Stimulated activated CD8-positive, alpha-beta memory T cell treated with anti-CD3 and anti-CD28 coated beads, Interleukin-4, amount 100 ng/mL, for 48 hours (primary cell): ENCODE measurements at places on chromosomes 5 and 9.

GRCh38 chr5:154813736-154814135, 36.7 kb downstream of the FAXDC2 start:
- peak; percentile 39 for DNase-seq

- no peak for DNase-seq
Measured at GRCh38 chr5:89034588-89034987, 151.6 kb upstream of the MEF2C start.

GRCh38 chr9:135862809-135863208, 44.5 kb downstream of the CAMSAP1 start:
- DNase-seq, result no peak

DNA sequence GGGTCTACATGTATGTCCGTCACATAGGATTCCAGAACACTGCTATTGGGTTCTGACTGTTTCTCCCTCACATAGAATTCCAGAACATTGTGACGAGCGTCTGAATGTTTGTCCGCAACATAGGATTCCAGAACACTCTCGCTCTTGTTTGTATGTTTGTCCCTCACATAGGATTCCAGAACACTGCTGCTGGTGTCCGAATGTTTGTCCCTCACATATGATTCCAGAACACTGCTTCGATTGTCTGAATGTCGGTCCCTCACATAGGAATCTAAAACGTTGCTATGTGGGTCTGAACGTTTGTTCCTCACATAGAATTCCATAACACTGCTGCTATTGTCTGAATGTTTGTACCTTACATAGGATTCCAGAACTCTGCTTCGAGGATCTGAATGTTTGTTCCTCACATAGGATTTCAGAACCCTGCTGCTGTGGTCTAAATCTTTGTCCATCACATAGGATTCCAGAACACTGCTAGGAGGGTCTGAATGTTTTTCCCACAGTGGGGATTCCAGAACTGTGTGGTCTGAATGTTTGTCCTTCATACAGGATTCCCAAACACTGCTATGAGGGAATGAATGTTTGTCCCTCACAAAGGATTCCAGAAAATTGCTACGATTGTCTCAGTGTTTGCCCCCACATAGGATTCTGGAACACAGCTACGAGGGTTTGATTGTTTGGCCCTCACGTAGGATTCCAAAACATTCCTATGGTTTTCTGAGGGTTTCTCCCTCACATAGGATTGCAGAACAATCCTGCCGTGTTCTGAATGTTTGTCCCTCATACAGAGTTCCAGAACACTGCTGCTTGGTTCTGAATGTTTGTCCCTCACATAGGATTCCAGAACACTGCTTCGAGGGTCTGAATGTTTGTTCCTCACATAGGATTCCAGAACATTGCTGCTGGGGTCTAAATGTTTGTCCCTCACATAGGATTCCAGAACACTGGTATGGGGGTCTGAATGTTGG, 220.5 kb downstream of the FOXD4L6 start:
- DNase-seq, result no peak

GRCh38 chr9:130728721-130729120, 35.1 kb downstream of the EXOSC2 start:
- no peak for DNase-seq

GRCh38 chr5:92041206-92041605, 658.1 kb upstream of the ARRDC3 start:
- no peak for DNase-seq

- no peak for DNase-seq
Measured at GRCh38 chr5:43312076-43312661, 1.0 kb downstream of the HMGCS1 start.

GRCh38 chr5:92729088-92729487, 851.9 kb downstream of the NR2F1-AS1 start:
- DNase-seq, result no peak

DNA sequence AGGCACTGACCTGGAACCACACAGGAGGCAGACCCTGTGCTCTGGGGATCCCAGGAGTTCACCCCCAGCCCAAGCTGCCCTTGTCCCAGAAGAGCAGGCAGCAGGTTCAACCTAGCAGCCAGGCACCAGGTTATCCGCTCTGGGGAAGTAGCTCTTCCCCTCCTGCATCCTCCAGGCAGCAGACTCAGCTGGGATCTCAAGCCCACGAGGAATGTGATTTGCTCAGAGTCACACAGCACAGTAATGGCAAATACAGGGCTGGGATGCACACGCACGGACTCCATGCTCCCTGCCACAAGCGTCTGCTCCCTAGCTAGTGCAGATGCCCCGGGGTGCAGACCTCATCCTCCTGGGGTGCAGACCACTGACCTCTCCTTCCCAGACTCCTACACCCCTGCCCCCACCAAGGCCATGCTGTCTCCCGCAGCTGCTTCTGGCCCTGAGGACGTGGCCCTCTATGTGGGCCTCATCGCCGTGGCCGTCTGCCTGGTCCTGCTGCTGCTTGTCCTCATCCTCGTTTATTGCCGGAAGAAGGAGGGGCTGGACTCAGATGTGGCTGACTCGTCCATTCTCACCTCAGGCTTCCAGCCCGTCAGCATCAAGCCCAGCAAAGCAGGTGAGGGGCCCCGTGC, 25.5 kb downstream of the HK3 start:
- DNase-seq, result no peak

GRCh38 chr9:116980582-116981120, 293.5 kb downstream of the TRIM32 start:
- no peak for DNase-seq

- DNase-seq, result no peak
Measured at GRCh38 chr9:26870292-26870691, 22.3 kb downstream of the CAAP1 start.

DNA sequence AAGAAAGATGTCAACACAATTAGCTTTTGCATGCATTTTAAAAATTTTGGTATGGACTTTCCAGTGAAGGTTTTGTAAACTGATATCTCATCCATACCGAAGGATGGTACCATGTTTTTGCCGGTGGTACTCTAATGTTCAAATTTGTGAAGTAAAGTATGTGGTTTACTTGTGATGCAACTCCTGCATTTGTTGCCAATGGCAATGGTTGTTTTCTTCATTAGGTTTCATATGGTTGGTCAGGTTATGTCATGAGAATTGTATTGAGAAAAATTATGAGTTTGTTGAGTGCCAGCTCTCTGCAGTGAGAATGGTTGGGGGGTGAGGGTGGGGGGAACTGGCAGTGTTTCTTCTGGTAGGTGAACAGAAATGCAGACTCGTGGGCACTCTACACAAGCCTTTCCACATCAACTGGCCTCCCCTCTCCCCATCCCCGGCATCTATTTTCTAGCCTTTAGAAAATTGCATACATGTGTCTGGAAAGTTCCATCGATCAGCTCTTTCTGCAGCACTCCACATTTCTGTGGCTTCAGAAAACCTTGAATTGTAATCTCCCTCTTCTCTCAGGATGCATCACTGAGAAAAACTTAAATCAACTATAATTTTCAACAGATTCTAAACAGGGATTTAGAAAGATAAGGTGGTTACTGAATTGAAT, 107.7 kb downstream of the PDE4D start:
- DNase-seq, result no peak

DNA sequence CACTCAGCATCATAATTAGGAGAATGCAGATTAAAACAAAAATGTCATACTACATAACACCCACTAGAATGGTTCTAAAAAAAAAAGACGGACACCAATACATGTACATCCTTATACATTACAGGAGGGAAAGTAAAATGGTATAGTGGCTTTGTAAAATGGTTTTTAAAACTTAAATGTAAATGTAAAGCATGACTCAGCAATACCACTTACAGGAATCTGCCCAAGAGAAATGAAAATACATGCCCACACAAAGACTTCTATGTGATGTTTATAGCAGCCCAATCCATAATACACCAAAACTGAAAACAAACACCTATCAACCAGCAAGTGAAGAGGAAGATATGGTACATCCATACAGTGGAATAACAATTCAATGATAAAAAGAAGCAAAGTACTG, 939.1 kb upstream of the ACO1 start:
- no peak for DNase-seq

GRCh38 chr5:121962958-121963357, 1.2 kb downstream of the SRFBP1 start:
- DNase-seq, result no peak

DNA sequence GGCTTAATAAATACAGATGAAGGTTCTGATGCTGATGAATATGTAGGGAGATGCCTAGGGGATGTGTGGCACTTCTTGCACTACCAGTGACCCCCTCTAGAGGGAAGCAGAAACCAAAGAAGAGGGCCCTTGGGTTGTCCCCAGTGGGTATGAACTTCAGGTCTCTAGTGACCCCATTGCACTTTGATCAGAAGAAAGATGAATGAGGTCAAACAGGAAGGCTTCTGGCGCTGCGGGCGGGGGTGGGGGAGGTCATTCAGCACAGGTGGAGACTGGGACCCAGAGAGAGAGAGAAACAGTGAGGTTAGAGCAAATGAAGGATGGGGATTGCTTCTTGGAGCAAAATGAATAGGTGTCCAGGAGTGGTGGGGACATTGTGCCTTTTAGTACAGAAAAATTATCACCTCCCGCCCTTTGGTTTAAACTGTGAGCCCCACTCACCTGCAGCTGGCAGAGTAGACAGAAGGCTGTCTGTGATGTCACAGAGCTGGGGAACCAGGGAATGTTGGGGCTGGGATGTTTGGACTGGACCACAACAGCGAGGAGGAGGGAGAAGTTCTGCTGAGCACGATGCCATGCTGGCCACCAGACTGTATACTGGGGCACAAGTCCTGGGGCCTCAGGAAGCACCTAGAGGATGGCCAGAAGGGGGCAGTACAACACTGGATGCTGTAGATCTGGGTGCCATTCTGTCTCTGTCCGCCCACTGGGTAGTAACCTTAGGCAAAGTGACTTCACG, at the start of gene TEX48:
TEX48 (minus strand) TSS at position 599 of the 739 bp plus-strand sequence. CDS start 10,469 bp downstream, outside the sequence.
- peak; percentile 90 for DNase-seq

GRCh38 chr5:172086194-172086975, 79.9 kb upstream of the FBXW11 start:
- DNase-seq, result no peak

DNA sequence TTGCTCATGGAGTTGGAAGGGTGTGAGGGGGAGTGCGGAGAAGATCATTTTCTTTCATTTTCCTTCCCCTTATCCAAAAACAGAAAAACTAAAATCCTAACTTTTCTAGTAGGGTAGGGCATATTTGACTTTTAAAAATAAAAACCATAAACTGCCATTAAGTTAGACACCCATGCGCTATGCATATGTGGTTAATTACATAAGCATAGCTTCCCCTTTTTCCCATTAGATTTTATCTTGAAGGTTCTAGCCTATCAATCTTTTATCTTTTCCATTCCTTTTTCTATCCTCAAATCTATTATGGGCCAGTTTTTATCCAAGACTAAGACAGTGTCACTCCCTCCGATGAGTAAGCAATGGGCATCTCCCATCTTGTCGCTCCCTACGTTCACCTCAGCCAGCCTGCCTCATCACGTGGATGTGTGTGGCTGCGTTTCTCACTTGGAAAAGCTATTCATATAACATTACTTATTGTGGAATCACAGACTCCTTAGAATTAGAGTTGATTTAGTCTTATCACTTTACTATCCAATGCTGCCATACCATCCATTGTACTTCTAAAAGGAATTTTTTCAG, 49.2 kb downstream of the PCSK5 start:
- no peak for DNase-seq

- peak; percentile 85 for DNase-seq
Measured at GRCh38 chr9:96619491-96620180, at the start of gene CDC14B. Gene CDC14B, minus strand, starts transcription at chr9:96619843. Its CDS starts 465 bp downstream, at chr9:96619378.

DNA sequence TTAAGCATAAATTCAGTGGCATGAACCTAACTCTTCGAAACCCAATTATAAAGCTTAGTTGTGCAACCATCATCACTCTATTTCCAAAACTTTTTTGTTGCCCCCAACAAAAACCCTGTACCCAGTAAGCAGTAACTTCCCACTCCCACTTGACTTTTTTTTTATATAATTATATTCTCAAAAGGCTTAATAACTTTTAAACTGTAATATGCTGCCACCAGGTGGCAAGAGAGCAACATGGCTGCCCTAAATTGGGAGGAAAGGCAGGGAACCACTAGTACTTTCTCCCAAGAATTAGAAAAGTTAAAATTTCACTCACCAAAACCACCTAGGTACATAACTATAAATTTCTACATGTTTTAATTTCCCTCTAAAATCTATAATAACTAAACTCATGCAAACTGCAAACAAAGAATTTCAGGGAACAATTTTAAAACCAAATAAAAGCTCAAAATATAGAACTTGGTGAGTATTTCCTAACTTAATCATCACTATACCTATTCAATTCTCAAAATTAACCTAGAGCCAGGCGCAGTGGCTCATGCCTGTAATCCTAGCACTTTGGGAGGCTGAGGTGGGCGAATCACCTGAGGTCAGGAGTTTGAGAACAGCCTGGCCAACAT, 50.2 kb upstream of the RNF38 start:
- DNase-seq, result no peak
